ENCODE measurements at places on chromosomes 7 and 10. TPM values are rescaled to one million over a fixed set of nuclear protein-coding genes. Genes with fewer than 3 reads are reported as not detected.

- no peak overlapping the region for H3K27ac ChIP-seq
- no peaks in the 10 kb centered on the region for H3K36me3 ChIP-seq
- H3K4me1 ChIP-seq, result peaks cover 11% of the 10 kb centered on the region
Measured at GRCh38 chr7:134514663-134515062, 12.7 kb upstream of the AKR1B10 start.

- H3K27ac ChIP-seq, result no peak overlapping the region
- no peaks in the 10 kb centered on the region for H3K4me1 ChIP-seq
- no peaks in the 10 kb centered on the region for H3K27me3 ChIP-seq
- H3K36me3 ChIP-seq, result no peaks in the 10 kb centered on the region
Measured at GRCh38 chr7:123669485-123669884, 13.8 kb downstream of the LMOD2 start.

The CDHR3 gene
- total RNA-seq, result 4.9 TPM

The TAS2R41 gene
- not detected for total RNA-seq

DNA sequence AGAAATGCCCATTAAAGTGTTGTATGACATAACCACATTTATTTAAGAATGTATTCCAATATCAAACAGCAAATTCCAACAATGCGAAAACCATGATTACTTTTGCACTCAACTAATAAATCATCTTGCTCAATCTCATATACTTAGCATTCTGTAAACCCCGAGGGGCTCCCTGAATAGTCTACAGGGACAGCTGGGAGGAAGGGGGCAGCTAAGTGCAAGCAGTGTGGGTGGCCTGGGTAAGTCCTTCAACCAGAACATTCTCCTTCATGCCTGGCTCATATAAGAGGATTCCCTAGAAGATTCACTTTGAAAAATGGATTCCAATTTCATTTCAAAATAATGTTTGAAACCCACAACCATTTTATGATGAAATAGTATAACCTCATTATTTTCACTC, 355.5 kb downstream of the CDC14C start:
- DNase-seq, result no peak
- H3K27me3 ChIP-seq, result no peaks in the 10 kb centered on the region
- no peak overlapping the region for H3K27ac ChIP-seq
- H3K36me3 ChIP-seq, result no peaks in the 10 kb centered on the region
- no peak overlapping the region for H3K4me3 ChIP-seq

DNA sequence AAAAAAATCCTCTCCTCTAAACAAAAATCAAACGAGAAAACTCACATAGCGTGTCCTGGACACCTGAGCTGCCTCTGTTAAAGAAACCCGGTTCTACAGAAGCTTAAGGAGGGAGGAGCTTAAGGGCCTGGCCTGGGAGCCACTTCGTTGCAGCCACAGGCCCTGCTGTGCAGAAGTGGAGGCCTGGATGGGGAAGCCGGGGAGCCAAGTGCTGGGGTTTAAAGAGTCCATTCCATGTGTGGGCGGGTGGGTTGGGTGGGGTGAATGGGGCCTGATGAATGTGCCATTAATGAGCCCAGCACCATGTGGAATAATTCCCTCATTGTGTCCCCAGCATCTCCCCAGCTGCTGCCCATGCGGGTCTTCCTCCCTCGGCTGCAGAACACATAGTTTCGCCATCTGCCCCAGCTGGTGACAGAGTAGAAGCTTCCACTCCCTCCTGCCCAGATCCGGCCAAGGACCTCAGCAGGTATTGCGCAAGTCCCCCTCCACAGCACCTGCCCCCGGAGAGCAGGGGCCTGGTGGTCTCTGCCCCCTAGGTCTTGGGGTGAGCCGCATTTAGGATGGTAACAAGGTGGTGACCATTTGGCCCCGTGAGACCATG, 127.8 kb upstream of the BTBD16 start:
- H3K4me1 ChIP-seq, result peaks cover 36% of the 10 kb centered on the region
- H3K27ac ChIP-seq, result no peak overlapping the region
- H3K27me3 ChIP-seq, result no peaks in the 10 kb centered on the region

All from fibroblast of lung (primary cell).